ENCODE measurements at places on chromosomes 5 and 9.

GRCh38 chr9:134413890-134414623, 87.8 kb downstream of the RXRA start:
- no peak for DNase-seq

GRCh38 chr9:133979921-133980863, 11.9 kb downstream of the VAV2 start:
- DNase-seq = no peak

- no peak for DNase-seq
Measured at GRCh38 chr9:113221800-113222481, 597 bp downstream of the SLC31A1 start.

- no peak for DNase-seq
Measured at GRCh38 chr5:159184858-159185381, 24.4 kb downstream of the RNF145 start.

DNA sequence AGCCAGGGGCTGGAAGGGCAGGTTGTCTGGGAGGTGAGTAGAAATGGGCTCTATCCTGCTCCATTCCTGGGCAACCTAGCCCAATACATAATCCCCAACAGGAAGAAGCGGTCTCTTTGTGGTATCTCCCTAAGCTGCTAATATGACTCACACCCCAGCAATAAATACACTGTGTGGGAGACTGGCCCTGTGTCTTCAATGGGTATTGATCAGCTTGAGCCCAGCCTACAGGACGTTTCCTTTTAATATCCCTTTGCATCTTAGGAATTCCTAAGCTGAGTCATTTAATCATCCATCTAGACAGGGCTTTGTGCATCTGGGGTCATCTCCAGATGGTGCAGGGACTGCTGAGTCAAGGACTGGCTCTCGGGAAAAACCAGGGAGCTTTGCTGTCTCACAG, 207.0 kb upstream of the PANK3 start:
- DNase-seq = no peak

DNA sequence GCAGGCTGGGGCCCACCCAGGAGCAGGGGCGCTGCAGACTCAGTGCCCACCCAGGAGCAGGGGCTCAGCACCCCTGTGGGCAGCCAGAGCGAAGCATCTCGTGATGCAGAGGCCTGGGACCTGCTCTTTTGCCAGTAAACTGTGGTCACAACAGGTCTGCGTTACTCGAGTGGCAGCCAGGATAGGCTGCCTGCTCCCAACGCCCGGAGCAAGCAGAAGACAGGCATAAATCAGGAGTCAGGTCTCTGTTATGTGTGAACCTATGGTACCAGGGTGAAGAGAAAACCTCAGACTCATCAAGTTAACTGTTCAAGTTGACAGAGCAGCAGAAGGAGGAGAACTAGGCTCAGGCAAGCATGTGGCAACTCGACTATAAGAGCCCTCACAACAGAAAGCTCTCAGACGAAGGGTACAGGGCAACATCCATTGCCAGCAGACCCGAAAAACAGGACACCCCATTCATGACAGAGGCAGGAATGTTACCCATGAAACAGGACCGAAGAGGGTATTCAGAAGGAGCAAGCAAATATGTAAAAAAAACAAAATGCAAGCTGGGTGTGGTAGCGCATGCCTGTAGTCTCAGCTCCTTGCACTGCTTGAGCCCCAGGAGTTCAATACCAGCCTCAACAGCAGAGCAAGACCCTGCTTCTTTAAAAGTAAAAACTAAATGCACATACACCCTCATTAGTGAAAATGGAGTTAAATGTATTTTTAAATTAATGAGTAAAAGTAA, 71.7 kb downstream of the GOLPH3 start:
- DNase-seq = no peak

- no peak for DNase-seq
Measured at GRCh38 chr9:114677418-114677817, 4.6 kb downstream of the TEX48 start.

- no peak for DNase-seq
Measured at GRCh38 chr5:54217826-54218503, 92.4 kb downstream of the ARL15 start.

DNA sequence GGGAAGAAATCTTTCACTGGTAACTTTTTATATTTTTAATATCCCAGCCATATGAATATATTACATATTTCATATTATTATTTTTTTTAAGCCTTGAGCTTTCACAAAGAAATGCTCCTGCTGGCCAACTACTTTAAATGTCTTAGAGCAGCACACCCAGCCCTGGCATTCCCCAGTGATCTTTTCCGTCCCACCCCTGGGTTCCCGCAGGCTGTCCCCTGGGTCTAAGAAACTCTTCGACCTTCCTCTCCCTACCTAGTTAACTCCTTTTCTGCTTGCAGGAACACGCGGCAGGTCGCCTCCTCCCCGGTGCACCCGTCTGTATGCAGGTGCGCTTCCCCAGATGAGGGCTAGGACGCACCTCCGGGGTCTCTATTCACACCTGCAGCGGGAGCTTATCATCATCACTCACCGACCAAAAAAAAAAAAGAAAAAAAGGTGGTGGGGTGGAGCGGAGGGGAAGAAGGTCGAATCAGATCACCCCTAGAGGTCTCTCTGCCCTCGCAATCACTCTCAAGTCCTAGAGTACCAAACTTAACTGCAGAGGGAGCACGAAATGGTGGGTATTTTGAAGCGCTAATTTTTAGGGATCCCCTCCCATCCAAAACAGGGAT, 696 bp downstream of the ZFP62 start:
- DNase-seq = peak; percentile 11

DNA sequence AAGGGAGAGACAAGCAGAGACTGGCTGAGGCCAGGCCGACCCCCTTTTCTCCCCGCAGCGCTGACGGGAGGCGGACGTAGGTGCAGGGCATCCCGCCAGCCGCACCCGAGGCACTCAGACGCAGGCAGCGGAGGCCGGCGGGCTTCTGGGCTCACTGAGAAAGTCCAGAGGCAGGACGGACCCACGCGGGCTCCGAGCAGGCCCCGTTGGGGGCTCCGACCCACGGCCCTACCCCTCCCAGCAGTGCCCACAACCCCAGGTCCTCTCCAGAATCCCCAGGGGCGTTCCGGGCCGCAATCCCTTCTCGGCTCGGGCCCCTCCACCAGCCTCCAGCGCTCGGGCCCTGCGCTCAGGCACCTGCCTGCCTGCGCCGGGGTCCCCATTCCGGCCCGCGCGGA, 543 bp downstream of the MTMR12 start:
- DNase-seq = peak; percentile 27

DNA sequence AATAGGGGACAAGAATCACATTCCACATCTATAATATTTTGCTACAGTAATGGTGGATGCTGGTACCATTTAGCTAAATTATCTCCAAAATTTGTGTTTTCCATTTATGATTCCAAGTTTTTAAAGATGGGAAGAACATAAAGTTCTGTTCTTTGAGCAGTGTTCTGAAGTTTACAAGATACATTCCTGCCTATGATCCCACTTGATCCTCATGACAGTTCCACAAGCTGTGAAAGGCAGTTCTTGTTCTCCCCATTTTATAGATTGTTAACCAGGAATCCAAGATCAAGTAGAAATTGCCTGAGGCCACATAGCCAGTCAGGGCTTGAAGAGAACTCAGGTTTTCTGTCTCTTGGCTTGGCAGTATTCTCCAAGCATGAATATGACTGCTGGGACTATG, 257.3 kb downstream of the NR3C1 start:
- DNase-seq = no peak

- DNase-seq = no peak
Measured at GRCh38 chr5:115070737-115071136, 99.0 kb downstream of the TRIM36 start.

DNA sequence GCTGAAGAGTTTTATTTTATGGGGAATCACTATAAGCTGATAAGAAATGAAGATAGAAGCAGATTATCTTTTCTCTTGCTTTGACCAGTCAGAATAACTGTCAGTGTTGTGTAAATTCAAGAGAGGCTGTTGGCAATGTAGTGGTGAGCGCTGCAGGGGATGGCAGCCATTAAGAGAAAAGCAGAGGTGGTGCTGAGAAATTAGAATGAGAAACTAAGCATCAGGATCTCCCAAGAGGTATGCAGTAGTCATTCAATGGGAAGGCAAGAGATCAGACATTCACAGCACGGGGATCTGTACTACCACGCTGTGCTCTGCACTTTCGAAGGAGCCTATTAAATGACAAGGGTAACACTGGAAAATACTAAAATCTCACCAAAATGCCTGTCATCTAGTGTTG, 768.5 kb upstream of the ACO1 start:
- no peak for DNase-seq

DNA sequence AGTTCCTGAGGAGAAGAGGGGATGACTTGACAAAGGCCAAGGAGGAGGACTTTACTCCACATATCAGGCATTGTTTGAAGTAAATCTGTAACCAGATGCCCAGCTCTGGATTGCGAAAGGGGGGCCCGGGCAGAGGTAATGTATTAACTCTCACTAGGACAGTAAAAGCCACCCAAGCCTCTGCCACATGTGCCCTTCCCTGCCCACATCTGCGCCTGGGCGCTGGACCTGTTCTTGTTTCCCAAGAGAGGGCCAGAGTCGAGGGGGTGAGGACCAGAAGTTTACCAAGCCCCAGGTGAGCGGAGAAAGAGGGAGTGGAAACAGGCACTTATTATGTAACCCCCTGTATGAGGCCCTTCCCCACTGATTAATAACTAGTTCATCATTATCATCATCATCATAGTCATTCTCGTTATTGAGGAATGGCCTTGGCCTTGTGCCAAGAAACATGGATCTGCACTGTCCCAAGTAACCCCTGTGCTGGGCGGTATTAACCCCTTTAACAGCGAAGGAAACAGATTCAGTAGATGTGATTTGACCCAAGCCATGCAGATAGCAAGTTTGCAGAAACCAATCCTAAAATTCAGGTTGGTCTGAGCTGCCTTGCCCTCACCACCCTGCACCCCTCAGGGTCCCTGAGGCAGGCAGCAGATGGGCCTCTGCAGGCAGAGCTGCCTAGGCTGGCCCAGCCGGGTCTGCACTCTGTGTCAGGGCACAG, at the start of gene SLC23A1:
Gene SLC23A1 (minus strand): TSS at position 23 of the 718 bp plus-strand sequence. CDS start 44 bp downstream, outside the sequence.
- DNase-seq = no peak

- no peak for DNase-seq
Measured at GRCh38 chr9:85064811-85065371, 395.4 kb downstream of the NTRK2 start.

GRCh38 chr9:121268851-121269641, 1.1 kb downstream of the GSN start:
- no peak for DNase-seq

- no peak for DNase-seq
Measured at GRCh38 chr9:113542006-113542405, 78.5 kb downstream of the RGS3 start.

DNA sequence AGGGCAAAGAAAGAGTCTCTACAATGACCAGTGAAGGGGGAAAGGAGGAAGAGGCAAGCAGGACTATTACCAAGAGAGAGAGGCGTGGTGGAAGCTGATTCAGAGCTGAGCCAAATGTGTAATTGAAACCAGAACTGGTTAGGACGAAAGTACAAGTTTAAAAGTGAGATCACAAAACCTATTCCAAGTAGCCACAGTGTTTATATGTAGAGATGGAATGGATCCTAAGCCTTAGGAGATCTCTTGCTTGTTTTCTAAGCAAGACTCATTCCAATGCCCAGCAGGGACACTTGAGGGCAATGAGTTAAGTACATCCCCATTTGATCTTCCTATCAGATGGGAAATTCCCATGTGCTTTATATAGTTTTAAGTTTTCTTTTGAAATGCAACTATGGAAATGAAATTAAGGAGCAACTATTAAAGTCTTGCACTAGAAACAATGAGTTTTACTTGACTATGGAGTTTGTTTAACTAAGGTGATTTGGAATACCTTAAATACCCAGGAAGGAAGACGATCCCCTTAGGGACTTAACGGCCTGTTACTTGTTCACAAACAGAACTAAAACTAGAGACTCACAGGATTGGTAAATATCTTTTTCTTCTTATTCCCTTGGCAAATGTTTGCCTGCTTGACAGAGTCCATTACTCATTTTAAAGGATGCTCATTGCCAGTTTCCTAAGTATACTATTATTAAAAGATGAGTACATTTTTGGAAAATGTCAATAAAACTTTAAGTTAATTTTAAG, 51.1 kb upstream of the SNX2 start:
- no peak for DNase-seq

GRCh38 chr9:71518045-71518827, 250.1 kb downstream of the CEMIP2 start:
- no peak for DNase-seq

GRCh38 chr5:144125163-144125726, 45.2 kb downstream of the YIPF5 start:
- DNase-seq = no peak

DNA sequence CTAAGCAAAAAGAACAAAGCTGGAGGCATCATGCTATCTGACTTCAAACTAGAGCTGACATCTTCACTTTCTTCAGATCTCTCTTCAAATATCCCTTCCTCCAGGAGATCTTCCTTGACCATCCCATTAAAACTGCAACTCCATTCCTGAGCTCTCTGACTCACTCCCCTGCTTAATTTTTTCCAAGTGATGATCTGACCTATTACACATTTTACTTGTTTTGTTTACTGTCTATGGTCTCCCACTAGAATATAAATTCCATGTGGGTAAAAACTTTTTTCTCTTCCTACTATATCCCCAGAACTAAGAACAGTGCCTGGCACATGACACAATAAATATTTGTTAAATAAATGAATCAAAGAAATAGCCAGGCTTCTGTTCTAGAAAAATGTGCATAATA, 87.5 kb downstream of the SLIT3 start:
- no peak for DNase-seq

GRCh38 chr5:141560151-141560550, 58.6 kb downstream of the DIAPH1 start:
- no peak for DNase-seq

DNA sequence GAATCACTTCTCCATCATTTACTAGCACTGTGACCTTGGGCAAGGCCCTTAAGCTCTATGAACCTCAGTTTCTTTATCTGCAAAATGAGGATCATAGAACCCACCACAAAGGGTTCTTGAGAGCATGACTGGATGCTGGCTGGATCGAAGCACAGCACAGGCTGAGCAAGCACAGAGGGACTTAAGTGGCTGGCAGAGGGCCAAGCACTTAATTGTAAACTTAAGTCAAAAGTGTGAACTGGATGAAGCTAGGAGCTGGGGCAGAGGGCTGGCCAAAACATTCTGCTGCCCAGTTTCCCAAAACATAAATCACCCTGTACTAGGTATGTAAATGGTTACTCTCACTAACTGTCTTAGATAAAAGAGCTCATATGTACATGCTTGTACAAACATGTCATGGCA, 112.3 kb upstream of the WWC1 start:
- DNase-seq = no peak

DNA sequence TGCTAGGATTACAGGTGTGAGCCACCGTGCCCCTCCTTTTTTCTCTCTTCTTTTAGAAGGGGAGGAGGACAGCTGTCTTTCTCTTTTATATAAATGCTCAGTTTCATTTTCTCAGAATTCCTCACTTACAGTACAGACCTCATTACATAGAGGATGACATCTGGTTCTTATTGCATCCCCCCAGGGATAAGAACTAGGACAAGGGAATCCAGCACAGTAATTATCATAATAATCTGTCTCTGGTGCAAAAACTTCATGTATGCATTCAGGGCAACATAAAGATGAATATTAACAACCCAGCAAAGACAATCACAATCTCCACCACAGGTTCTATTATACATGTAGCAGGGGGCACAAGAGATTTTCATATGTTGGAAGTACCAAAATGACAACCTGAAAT, 5.1 kb downstream of the SPZ1 start:
- no peak for DNase-seq

GRCh38 chr9:108852079-108852478, 3.7 kb downstream of the ACTL7B start:
- DNase-seq = no peak

- no peak for DNase-seq
Measured at GRCh38 chr9:89592963-89593726, 11.7 kb upstream of the GADD45G start.

GRCh38 chr5:104800440-104801048, 1238.0 kb upstream of the NUDT12 start:
- no peak for DNase-seq

Data from stimulated activated CD8-positive, alpha-beta memory T cell treated with anti-CD3 and anti-CD28 coated beads, Interleukin-4, amount 100 ng/mL, for 24 hours (primary cell).